ENCODE measurements at places on chromosomes 7 and 10.

GRCh38 chr10:70996549-70996948, 108.2 kb upstream of the PCBD1 start:
- no peak for DNase-seq

DNA sequence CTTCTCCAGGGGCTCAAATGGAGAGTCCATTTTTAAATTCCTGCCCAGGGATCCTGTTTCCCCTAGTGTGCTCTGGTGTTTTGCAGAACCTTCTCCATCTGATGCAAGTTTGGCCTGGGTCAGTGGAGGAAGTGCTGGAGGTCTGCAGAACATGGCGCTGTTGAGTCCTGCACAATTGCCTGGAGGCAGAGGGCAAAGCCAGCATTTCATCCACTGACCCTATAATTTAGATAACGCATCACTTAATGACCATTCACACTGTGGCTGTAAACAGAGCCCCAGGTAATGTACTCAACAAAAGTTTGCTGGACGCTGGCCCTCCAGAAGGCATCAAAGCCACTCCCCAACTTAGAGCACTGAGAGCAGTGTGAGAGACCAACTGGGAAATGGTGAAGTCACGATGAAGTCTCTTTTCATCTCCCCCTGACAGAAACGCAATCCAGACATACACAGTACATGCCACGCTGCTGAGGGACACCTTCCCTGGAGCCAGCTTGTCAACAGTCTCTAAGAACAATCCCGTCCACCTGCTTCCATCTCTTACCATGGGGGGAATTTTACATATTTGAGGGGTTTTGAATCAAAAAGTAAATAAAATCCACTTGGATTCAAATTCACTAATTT, 13.4 kb downstream of the C10orf71 start:
- DNase-seq: no peak

- no peak for DNase-seq
Observed at GRCh38 chr10:69976795-69977546, 75.7 kb upstream of the MACROH2A2 start.

DNA sequence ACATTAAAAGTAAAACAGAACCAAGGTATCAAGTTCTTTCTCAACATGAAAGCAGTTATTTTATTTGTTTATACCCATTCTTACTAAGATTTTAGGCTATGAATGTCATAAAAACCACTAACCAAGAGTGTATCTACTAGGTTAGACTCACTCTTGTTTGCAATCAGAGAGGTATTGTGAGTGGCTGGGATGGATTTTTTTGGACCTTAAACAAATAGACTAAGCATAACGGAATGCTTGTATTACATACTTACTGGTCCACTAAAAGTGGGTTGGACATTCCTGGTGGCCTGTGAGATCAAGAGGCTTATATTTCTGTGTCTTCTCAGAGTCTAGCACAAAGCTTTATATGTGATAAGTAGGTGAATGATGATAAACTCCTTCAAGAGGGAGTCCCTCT, 32.6 kb upstream of the CBLL1 start:
- no peak for DNase-seq

- DNase-seq: no peak
Observed at GRCh38 chr7:64099656-64100531, 54.7 kb downstream of the ZNF727 start.

GRCh38 chr7:116542618-116543017, 17.8 kb downstream of the CAV1 start:
- no peak for DNase-seq

Data from CD4-positive, alpha-beta T cell treated with Interleukin-21 for 1 hour (primary cell).